ENCODE measurements at places on chromosomes 5 and 9. TPM values are rescaled to one million over a fixed set of nuclear protein-coding genes. Genes with fewer than 3 reads are reported as not detected.

DNA sequence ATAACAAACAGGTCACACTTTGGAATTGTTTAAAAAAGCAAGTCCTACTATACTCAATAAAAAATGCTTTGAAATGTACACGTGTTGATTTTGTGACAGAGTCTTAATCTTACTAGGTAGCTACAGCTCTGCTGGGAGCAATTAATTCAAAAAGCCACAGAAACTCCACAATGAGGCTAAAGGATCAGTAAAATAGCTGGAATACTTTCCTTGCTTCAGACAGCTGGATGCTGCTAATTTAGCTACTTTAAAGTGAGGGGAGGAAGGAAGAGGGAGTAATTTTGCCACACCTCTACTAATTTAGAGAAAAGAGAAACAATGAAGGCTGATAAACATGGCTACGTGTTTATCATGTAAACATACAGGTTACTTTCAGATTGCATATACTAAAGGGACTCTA is 927.6 kb upstream of the DMAC1 start:
- no peaks in the 10 kb centered on the region for H3K36me3 ChIP-seq
- H3K27me3 ChIP-seq = no peaks in the 10 kb centered on the region
- no peaks in the 10 kb centered on the region for H3K4me1 ChIP-seq
- H3K27ac ChIP-seq = no peak overlapping the region

- H3K4me3 ChIP-seq = no peak overlapping the region
- no peaks in the 10 kb centered on the region for H3K27me3 ChIP-seq
- H3K4me1 ChIP-seq = no peaks in the 10 kb centered on the region
These were observed 416.8 kb downstream of the NFIB start for GRCh38 chr9:13896922-13897835.

- no peak for DNase-seq
- H3K27ac ChIP-seq = no peak overlapping the region
- no peaks in the 10 kb centered on the region for H3K27me3 ChIP-seq
- H3K36me3 ChIP-seq = no peaks in the 10 kb centered on the region
- H3K4me1 ChIP-seq = no peaks in the 10 kb centered on the region
- no peak overlapping the region for H3K4me3 ChIP-seq
These were observed 415.6 kb downstream of the IRX2 start for GRCh38 chr5:2335733-2336515.

DNA sequence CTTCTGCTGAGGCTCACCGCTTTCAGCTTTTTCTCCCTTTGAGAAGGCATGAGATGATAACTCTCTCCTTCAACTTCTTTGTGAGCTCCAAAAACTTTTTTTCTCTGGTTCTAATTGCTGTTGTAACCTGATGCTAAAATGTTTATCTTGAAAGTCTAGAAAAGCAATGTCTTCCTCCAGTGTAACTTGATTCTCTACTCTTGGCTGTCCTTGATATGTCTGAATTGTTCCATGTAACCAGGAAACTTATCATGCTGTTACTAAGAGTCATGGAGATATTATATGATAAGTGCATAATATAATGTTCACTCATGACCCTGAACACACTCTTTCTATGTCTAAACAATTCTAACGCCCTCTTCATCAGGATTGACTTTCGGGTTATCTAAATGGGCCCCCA is 128.0 kb upstream of the ABCA1 start:
- no peaks in the 10 kb centered on the region for H3K4me1 ChIP-seq
- H3K36me3 ChIP-seq = no peaks in the 10 kb centered on the region
- no peak for DNase-seq

- DNase-seq = no peak
- no peaks in the 10 kb centered on the region for H3K27me3 ChIP-seq
- no peaks in the 10 kb centered on the region for H3K36me3 ChIP-seq
- no peaks in the 10 kb centered on the region for H3K4me1 ChIP-seq
These were observed 6.2 kb downstream of the OBP2A start for GRCh38 chr9:135552021-135552697.

DNA sequence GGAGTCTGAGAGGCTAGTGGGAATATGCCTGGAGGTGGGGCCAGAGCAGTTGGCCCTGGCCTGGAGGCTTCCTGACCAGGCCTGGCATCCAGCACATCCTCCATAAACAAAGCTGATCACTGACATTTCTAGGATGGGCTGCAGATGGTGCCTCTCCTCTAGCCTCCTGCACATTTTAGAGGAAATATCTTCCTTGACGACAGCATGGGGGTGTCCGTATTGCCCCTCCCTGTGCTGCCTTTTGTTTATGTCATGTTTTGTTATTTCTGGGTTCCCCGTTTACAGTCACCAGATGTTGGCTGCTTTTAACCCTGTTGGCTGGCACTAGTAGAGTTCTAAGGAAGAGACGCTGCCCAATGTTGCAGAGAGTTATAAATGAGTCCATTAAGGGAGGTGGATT is 148.5 kb downstream of the PHF2 start:
- no peak overlapping the region for H3K27ac ChIP-seq
- no peaks in the 10 kb centered on the region for H3K4me1 ChIP-seq
- no peak for DNase-seq
- H3K27me3 ChIP-seq = no peaks in the 10 kb centered on the region
- H3K36me3 ChIP-seq = no peaks in the 10 kb centered on the region
- H3K4me3 ChIP-seq = no peak overlapping the region

GRCh38 chr5:55713871-55714270 is 1.7 kb upstream of the SLC38A9 start:
- DNase-seq = no peak
- peaks cover 11% of the 10 kb centered on the region for H3K4me1 ChIP-seq
- no peaks in the 10 kb centered on the region for H3K27me3 ChIP-seq
- no peak overlapping the region for H3K4me3 ChIP-seq
- H3K36me3 ChIP-seq = no peaks in the 10 kb centered on the region

GRCh38 chr5:38259062-38259808 is 876 bp downstream of the EGFLAM start:
- no peak for DNase-seq
- no peak overlapping the region for H3K4me3 ChIP-seq
- H3K36me3 ChIP-seq = no peaks in the 10 kb centered on the region
- no peaks in the 10 kb centered on the region for H3K4me1 ChIP-seq
- H3K27me3 ChIP-seq = peaks cover 35% of the 10 kb centered on the region
- no peak overlapping the region for H3K27ac ChIP-seq

DNA sequence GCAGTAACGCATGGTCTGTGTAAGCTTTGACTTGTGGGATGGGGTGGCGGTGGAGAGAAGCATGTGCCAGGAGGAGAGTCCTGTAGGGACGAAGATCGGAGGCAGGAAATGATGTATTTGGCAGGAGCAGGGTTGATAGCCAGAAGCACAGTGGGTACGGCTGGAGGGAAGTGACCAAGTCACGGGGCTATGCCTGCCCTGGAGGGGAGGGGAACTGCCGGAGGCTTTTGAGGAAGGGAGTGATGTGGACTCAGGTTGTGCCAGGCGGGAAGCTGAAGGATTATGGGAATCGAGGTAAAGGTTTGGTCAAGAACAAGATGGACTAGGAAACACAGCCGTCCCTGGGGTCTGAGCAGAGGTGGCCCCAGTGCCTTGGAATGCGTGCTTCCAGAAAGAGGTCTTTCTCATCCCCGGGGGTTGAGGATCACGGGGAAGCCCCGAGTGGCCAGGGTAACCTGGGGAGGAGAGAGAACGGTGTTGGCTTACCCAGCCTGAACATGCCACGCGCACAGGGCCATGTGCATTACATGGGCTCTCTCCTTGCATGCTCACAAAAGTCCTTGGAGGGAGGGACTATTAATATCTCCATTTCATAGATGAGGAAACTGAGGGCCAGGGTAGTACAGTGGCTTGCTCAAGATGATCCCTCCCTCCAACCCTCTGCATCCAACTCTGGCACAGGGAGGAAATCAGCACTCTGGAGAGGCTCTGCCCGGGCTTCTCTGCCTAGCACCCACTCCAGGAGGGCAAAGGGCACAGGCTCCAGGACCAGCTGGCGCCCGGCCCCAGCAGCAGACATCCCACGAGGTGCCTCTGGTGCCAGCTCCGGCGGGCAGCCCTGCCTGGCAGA is 253.8 kb downstream of the PBX3 start:
- H3K4me3 ChIP-seq = no peak overlapping the region
- no peaks in the 10 kb centered on the region for H3K27me3 ChIP-seq
- no peaks in the 10 kb centered on the region for H3K36me3 ChIP-seq

- no peaks in the 10 kb centered on the region for H3K27me3 ChIP-seq
- no peak overlapping the region for H3K4me3 ChIP-seq
- no peak for DNase-seq
- no peaks in the 10 kb centered on the region for H3K36me3 ChIP-seq
- H3K4me1 ChIP-seq = peaks cover 25% of the 10 kb centered on the region
- no peak overlapping the region for H3K27ac ChIP-seq
These were observed 86.4 kb downstream of the AMBP start for GRCh38 chr9:113991714-113992113.

GRCh38 chr5:176536132-176536901 is 885 bp downstream of the RNF44 start:
- peaks cover 55% of the 10 kb centered on the region for H3K4me1 ChIP-seq
- peak overlapping the region; percentile 91 for H3K4me3 ChIP-seq
- peak; percentile 86 for DNase-seq
- peak overlapping the region; percentile 93 for H3K27ac ChIP-seq
- no peaks in the 10 kb centered on the region for H3K36me3 ChIP-seq

- DNase-seq = no peak
- peaks cover 11% of the 10 kb centered on the region for H3K4me1 ChIP-seq
- H3K36me3 ChIP-seq = no peaks in the 10 kb centered on the region
- H3K4me3 ChIP-seq = no peak overlapping the region
- no peak overlapping the region for H3K27ac ChIP-seq
These were observed 15.8 kb upstream of the RNU6ATAC start for GRCh38 chr9:134179918-134180785.

DNA sequence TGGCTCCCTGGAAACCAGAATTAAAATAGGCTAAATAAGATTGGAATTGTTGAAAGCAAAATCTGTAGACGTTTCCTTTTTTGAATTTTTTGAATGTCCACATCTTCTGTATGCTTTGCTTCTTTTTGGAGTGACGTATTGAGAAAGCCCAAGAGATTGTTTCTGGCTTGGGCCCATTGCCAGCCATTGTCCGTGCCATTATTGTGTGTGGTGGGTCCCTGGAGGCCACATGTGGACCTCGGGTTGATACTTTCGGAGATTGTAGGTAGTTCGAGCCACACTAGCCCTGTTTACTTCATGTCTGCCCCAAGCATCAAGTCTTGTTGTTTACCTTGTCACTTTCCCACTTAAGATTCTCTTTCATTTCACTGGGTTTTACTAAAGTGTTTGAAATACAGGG is 106.0 kb downstream of the PALM2AKAP2 start:
- no peaks in the 10 kb centered on the region for H3K27me3 ChIP-seq
- no peak overlapping the region for H3K27ac ChIP-seq
- H3K4me1 ChIP-seq = no peaks in the 10 kb centered on the region
- no peak for DNase-seq

GRCh38 chr5:176736301-176736930 is 73.9 kb upstream of the UNC5A start:
- DNase-seq = no peak
- no peaks in the 10 kb centered on the region for H3K4me1 ChIP-seq
- no peaks in the 10 kb centered on the region for H3K36me3 ChIP-seq
- no peak overlapping the region for H3K4me3 ChIP-seq
- no peak overlapping the region for H3K27ac ChIP-seq
- peaks cover 2% of the 10 kb centered on the region for H3K27me3 ChIP-seq

DNA sequence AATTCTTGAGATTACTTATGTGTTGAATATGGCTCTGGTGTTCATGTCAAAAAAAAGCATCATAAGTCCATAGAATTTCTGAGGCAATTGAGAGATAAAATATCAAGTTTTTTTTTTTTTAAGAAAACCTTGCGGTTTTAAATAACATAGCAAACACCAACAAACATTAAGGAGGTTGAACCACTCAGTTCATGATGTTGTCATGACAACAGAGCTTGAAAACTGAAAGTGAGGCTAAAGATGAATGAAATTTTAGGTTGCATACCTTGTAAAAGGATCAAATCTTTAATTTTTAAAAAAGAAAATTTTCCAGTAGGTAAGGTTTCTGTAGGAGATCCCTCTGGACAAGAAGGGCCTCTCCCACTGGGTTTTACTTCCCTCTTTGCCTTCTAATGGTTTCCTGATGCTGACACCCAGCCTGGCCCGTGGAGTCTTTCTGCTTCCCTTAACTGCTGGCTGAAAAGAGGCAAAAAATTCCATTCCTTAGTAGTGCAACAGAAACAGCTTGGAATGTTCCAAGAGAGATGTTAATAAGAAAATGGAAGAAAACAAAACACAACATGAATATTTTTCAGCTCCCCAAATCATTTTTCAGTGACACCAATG is 60.0 kb upstream of the FER start:
- DNase-seq = no peak
- peaks cover 14% of the 10 kb centered on the region for H3K4me1 ChIP-seq
- no peaks in the 10 kb centered on the region for H3K36me3 ChIP-seq
- H3K27ac ChIP-seq = no peak overlapping the region

- no peaks in the 10 kb centered on the region for H3K27me3 ChIP-seq
- H3K4me3 ChIP-seq = no peak overlapping the region
- H3K4me1 ChIP-seq = no peaks in the 10 kb centered on the region
- no peaks in the 10 kb centered on the region for H3K36me3 ChIP-seq
- DNase-seq = no peak
These were observed 340.6 kb downstream of the CAAP1 start for GRCh38 chr9:26551971-26552370.

DNA sequence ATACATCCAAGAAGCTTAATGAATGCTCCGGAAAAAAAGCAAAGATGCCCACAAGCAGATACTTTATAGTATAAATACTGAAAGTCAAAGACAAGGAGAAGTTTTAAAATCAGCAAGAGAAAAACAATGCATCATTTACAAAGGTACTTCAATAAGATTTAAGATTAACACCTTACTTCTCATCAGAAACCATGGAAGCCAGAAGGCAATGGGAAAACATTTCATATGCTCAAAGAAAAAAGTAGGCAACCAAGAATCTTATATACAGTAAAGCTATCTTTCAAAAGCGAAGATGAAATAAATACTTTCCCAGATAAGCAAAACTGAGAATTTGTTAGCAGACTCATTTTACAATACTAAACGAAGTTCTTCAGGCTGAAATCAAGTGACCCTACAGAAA is 51.1 kb downstream of the ABHD17B start:
- H3K36me3 ChIP-seq = peaks cover 7% of the 10 kb centered on the region
- H3K4me3 ChIP-seq = no peak overlapping the region
- no peaks in the 10 kb centered on the region for H3K27me3 ChIP-seq
- DNase-seq = no peak

SMARCA2 gene
- 260 TPM for total RNA-seq

SPINK4 gene
- not detected for total RNA-seq

TMEM252 gene
- not detected for total RNA-seq

SLIT3 gene
- total RNA-seq = not detected
